Kasumi-1 (cell line): ENCODE measurements at places on chromosomes 3 and 15.

DNA sequence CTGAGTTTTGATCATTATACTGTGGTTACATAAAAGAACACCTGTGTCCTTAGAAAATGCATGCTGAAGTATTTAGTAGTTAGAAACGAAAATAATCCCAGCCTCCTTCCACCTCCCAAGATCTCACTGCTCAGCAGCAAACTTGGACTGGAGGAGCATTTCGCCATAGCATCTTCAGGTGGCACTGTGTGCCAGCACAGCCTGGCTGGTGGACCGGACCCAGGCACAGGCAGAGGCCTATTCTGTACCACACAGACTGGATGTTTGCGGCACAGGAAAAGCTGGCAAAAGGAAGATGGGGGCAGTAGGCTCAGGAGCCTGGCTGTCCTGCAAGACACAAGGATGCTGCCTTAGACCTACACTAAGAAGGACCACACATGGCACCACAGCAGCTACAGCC, 10.2 kb downstream of the STIMATE start:
- DNase-seq = no peak

DNA sequence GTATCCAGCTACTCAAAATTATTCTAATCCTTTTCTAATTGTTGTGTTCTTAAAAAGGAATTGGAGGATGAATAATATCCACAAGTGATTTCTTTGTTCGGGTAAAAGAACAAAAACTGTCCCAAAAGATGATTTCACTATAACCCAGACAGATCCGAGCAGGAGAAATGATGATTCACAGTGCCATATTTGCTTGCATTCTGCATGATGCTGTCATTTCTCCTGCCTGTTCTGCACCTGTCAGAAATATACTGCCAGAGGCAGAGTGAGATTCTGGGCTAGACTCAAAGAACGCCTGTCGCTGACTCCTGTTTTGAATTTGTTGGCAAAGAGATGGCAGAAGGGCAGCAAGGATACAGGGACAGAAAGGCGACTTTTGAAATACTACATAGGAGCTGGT, 34.7 kb upstream of the SLC24A5 start:
- no peak for DNase-seq

GRCh38 chr3:11643201-11643603, 513 bp downstream of the VGLL4 start:
- DNase-seq = peak; percentile 42

DNA sequence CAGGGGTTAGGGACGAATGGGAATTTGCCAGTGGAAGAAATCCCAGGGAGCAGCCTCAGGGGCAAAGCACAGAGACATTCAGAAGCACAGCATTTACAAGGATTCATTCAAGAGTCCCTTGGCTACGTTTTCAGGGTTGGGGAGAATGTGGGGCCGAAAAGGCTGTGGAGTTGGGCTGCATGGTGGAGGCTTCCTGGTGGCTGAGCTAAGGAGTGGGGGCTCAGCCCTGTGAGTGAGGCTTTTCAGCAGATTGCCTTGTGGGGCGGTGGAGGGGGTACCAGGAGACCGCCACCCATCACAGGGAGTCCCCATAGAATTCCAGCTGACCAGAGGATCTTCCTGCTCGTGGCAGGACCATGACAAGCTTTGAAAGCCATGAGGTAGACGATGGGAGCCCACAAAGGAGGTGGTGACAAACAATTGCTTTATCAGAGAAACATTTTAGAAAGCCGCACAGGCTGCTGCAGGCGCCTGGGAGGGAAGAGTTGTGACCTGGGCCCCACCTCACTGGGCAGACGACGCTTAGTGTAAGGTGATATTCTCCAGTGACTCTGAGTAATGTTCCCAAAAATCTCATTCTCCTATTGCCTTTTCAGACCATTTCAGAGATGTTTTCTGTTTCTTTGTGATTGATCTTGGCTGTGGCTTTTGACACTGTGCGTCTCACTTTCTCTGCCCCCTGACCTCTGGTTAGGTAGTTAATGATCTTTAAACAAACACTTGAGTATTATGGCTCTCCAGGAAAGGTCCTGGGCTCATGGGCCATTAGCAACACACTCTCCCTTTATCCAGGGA, 128.0 kb downstream of the DNAJB8 start:
- DNase-seq = no peak

GRCh38 chr3:39102504-39103323, 4.7 kb downstream of the GORASP1 start:
- no peak for DNase-seq
